Hepatocyte (in vitro differentiated cells): ENCODE measurements at places on chromosomes 1 and 21. TPM values are rescaled to one million over a fixed set of nuclear protein-coding genes. Genes with fewer than 3 reads are reported as not detected.

DNA sequence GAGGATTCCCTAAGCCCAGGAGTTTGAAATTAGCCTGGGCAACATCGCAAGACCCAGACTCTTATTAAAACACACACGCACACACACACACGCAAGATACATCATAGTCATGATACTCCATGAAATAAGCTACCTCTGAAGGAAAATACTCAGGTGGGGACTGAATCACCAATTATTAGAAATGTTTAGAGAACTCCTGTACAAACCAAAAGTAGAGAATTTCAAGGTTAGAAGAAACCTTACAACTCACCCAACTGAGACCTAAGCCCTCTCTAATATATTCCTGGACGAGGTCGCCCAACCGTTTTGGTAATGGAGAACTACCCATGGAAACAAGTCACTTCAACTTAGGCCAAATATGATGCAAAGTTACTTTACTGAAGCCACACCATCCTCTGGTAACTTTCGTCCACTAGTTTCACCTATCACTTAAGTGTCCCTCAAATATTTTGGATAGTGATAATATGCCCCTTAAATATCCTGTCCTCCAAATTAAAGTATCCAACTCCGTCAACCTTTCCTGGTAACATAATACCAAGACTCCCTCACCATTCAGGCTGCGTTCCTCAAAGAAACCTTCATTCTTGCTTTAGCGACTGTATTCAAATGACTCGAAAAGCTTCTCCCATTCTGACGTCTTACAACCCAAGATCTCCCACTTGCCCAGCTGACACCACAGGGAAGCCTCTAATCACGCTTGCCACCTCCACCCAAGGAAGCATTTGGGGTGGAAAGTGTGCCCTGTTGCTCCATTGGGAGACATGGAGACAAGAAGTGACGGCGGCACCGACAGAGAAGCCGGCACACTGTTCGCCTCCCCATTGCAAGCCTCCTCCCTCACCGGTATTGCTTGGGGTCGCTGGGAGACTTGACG is 856 bp downstream of the NRDC start:
- no peaks in the 10 kb centered on the region for H3K36me3 ChIP-seq
- H3K4me1 ChIP-seq = peaks cover 16% of the 10 kb centered on the region
- peak; percentile 39 for DNase-seq

Gene MXRA8
- 138 and 155 TPM in 2 replicates for total RNA-seq

Gene LAPTM5
- 3.2 and 5.1 TPM in 2 replicates for total RNA-seq

DNA sequence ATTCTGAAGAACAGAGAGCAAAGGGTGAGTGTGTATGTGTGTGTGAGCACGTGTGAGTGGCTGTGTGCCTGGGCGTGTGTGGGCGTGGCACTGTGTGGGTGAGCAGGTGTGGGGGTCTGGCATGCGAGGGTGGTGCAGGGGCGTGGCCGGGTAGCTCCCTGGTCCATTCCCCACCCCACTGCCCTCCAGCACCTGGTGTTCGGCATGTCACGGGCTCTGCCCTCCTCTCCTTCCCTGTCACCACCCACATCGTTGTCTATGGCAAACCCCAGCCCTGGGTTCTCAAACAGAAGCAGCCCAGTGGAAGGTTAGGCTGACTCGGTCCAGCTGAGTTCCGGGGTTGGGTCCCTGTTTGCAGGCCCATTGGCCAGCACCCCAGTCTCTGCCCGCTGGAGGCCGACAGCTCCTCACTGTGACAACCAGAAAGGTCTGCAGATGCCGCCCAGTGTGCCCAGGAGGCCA is 39.8 kb downstream of the UBE2G2 start:
- H3K36me3 ChIP-seq = no peaks in the 10 kb centered on the region
- no peak overlapping the region for H3K4me3 ChIP-seq
- no peak for DNase-seq
- no peaks in the 10 kb centered on the region for H3K27me3 ChIP-seq
- H3K4me1 ChIP-seq = no peaks in the 10 kb centered on the region

DNA sequence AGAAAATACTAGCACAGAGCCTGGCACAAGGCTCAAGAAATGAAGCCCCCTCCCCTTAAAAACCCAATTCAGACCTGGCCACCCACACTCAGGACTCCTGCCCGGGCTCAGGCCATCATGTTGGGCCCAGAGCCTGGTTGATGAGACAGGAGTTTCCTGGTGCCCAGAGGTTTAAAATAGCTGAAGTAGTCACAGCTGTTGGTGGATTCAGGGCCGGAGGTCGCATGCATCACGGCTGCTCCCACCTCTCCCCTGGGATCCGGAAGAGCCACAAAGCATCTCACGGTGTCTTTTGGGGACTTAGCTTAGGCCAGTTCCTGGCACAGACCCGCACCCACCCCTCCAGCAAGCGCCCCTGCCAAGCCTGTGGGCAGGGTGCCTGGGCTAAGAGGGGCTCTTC is 2.6 kb upstream of the PADI2 start:
- no peak for DNase-seq
- peaks cover 16% of the 10 kb centered on the region for H3K4me1 ChIP-seq
- H3K27me3 ChIP-seq = peaks cover 19% of the 10 kb centered on the region
- H3K4me3 ChIP-seq = no peak overlapping the region

- peak; percentile 86 for DNase-seq
- H3K4me1 ChIP-seq = no peaks in the 10 kb centered on the region
- no peak overlapping the region for H3K27ac ChIP-seq
- no peaks in the 10 kb centered on the region for H3K27me3 ChIP-seq
- no peaks in the 10 kb centered on the region for H3K36me3 ChIP-seq
- H3K4me3 ChIP-seq = no peak overlapping the region
Observed at GRCh38 chr1:40848530-40849189, 13.5 kb downstream of the CITED4 start.

DNA sequence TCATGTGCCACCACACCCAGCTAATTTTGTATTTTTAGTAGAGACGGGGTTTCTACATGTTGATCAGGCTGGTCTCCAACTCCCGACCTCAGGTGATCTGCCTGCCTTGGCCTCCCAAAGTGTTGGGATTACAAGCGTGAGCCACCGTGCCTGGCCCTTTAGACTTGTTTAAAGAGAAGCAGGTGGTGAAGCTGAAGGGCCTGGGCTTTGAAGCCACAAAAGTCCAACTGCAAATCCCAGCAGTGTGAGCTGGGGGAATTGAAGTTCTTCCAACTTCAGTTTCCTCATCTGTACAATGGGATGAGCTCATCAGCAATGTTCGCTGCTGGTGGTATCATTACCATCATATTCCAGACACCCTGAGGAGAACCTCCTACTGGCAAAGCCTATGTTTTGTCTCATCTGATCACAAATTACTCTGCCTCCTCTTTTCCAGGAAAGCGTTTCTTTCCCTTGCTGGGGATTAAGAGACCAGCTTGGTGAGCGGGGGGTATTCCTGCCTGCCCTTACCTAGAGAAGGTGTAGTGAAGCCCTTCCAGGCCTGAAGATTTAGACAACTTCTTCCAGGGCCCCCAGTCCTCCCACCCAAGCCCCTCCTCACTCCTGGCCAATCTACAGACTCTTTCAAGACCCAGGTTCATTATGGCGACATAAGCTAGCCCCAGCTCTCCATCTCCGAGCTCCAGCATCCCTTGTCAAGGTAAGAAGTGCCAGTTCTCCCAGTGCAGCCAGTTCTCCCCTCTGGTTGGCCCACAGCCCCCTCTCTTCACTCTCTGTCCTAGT is 2.4 kb upstream of the SHISA4 start:
- no peaks in the 10 kb centered on the region for H3K27me3 ChIP-seq
- no peak overlapping the region for H3K4me3 ChIP-seq
- no peak overlapping the region for H3K27ac ChIP-seq
- peaks cover 9% of the 10 kb centered on the region for H3K4me1 ChIP-seq
- no peak for DNase-seq

Gene TNNI3K
- total RNA-seq = not detected in 2 replicates

DNA sequence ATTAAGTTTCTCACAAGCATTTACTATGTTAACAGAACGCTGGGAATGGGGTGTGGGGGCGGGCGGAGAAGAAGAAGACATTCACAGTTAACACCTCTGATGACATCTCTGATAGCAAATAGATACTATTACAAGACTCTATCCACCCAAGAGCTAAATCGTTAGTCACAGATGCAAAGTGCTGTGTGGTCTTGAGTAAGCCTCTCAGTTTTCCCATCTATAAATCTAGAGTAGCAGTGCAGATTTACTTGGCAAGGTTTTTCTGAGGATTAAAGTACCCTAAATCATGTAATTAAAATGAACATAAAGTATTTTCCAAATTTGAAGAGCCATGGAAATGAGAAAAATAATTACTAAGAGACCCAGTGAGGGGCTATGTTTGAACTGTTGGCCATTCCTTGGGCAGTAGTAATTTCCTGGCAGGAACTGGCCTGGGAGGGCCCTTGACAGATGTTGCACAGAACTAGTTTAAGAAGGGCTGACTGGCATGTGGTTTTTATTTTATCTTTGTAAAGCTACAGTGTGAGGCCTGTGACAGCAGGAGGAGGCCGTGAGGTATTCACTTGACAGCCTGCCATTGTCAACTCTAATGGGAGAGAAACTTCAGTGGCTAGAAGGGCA is 58.7 kb upstream of the APOBEC4 start:
- peak; percentile 39 for DNase-seq
- no peak overlapping the region for H3K4me3 ChIP-seq
- no peaks in the 10 kb centered on the region for H3K36me3 ChIP-seq
- H3K27me3 ChIP-seq = no peaks in the 10 kb centered on the region

DNA sequence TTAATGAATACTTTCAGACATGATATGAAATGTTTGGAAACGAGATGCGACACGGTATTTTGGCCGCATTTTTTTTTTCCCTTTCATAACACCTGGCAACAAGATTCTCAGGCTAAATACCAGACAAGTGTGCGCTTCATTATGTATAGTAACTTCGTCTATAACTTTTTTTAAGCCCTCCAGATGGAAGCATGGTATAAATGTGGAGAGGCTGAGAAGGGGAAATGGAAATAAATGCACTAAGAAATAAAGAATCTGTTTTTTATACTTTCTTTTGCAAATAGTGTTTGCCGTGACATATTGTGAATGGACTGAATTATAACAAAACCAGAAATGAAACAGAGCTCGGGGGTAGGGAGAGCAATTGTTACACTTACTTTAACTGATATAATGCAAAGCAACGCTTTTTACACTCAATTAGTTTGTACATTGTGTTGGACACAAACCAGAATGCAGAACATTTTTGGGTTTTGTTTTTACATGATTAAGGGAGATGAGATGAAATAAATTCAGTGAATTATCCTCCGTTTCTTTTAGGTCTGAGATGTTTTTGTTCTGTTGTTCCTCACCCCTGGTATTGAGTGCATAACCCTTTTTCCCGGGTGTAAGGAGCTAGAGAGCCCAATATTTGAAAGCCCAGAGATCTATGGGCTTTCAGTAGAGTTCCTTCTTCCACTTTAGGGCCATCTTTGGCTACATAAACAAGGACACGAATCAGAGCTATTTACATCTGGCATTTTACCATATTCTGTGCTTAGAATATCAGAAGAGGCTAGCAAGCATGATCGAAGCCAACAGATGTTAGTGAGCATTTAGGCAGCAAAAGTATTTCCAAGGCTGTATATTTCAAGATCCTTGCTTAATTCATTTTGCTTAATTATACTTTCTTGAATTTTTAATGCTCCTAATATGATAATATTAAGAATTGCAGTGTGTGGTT is 478.0 kb downstream of the CAMTA1 start:
- H3K27ac ChIP-seq = no peak overlapping the region
- H3K36me3 ChIP-seq = no peaks in the 10 kb centered on the region
- no peak for DNase-seq
- H3K4me3 ChIP-seq = no peak overlapping the region
- peaks cover 3% of the 10 kb centered on the region for H3K27me3 ChIP-seq
- H3K4me1 ChIP-seq = peaks cover 22% of the 10 kb centered on the region

- peak; percentile 35 for DNase-seq
- no peaks in the 10 kb centered on the region for H3K36me3 ChIP-seq
- H3K4me1 ChIP-seq = peaks cover 6% of the 10 kb centered on the region
- no peak overlapping the region for H3K27ac ChIP-seq
- no peak overlapping the region for H3K4me3 ChIP-seq
- H3K27me3 ChIP-seq = peaks cover 4% of the 10 kb centered on the region
Observed at GRCh38 chr1:209590405-209590804, 6.9 kb downstream of the CAMK1G start.

Gene TOE1
- 10.4 and 10.6 TPM in 2 replicates for total RNA-seq
